Body of pancreas (tissue), 4 donors: ENCODE measurements at places on chromosomes 4 and X.
A peak's percentile ranks its signal among the peaks of the same experiment; 100 is the strongest.

GRCh38 chr4:14257903-14258302 lies 630.4 kb upstream of the BOD1L1 start:
- DNase-seq, result no peak

DNA sequence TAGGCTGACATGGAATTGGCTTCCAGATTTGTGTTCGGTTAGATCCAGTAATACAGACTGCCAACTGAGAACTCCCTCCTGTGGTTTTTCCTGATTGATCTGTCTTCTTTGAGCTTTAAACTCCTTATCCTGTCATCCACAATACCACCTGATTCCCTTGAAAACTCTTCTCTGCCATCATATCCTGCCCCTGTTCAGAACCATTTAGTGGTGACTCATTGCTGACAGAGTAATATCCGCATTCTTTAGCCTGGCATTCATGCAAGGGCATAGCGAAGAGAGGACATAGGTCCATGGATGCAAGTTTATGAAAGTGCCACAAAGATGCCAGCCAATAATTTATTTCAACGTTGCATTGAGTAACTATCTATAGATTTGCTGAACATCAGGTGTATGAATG lies 76.6 kb downstream of the ITIH6 start:
- no peak for DNase-seq

GRCh38 chr4:105569057-105569865 lies 16.8 kb downstream of the ARHGEF38 start:
- DNase-seq, result no peak

- no peak for DNase-seq
These were observed 15.8 kb upstream of the DHRSX start for GRCh38 chrX:2516623-2517022.

- DNase-seq, result no peak
These were observed 57.7 kb downstream of the HS6ST2 start for GRCh38 chrX:132900633-132901293.

DNA sequence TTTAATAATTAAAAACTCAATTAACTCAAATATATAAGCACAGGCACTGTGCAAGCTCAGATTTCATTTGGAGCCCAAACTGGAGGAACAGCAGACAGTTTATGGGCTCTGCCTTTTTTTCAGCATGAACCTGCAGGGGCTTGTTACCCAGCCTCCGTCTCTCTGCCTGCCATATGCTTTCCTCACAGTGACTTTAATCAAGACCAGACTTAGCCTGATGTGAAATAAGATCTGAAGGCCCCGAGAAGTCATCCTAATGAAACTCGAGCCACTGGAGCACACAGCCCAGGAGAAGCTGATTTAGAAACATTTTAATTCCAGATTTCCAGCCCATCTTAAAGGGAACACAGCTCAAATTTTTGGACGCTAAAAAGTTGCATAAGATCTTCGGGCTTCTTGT lies 55.6 kb downstream of the SPATA18 start:
- no peak for DNase-seq

DNA sequence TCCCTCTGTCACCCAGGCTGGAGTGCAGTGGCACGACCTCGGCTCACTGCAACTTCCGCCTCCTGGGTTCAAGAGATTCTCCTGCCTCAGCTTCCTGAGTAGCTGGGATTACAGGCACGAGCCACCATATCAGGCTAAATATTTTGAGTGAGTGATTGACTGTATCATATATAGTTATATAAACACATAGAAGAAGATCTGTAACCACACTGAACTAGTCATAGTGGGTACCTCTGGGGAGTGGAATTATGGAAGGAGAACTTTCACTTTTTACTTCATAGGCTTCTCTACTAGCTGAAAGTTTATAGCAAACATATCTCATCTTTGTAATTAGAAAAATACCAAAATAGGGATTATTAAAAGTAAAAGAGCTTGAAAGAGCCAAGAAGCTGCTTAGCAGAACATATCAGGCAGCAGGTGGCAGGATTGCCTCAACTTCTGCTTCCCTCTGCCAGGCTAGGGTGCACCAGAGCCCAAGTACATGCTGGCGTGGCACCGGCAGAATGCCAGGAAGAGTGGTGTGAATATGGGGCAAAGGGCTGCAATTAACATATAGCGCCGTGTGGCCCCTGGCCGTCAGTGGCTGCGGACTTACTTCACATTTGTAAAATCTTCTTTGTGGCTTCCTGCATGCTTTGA lies 39.5 kb upstream of the CD40LG start:
- DNase-seq, result peak; percentile 22

- no peak for DNase-seq
These were observed at the start of gene ARHGAP4 for GRCh38 chrX:153925739-153926551. Gene ARHGAP4, minus strand, starts transcription at chrX:153926264. Its CDS starts 62 bp downstream, at chrX:153926202.

- no peak for DNase-seq
These were observed 384.3 kb upstream of the ACTRT1 start for GRCh38 chrX:128436397-128437103.

DNA sequence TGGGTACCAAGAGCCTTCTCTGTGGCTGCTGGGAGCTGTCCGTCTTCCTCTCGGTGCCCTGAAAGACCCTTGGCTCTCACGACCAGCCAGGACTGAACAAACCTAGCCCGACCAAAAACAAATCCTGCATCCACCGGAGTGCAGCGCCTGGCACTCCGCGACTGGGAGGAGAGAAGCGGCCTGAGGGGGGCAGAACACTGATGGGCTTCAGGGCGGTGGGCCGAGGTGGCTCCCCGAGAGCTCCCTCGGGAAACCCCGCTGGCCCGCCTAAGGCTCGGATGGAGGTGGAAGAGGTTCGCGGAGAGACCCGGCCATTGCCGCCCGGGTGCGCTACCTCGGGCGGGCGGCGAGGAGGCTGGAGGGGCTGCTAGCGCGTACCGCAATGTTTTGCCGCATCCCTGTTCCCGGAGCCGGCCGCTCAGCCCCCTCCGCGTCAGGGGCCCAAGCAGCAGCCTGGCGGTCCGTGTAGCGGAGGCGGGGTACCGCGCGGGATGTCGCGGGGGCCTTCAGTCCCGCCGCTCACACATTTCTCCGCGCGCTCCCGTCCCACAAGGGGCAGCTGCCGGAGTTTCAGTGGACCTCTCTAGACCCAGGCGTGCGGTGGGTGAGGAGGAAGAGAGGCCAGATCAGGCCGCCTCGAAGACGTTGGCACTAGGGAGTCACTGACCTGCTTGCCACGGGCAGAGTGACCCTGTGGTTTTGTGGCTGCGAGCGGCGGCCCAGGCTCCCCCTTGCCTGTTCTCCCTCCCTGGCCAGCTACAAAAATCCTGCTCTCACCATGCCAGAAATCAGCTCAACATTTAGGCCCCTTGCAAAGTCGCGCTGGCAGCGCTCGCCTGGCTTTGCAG lies 2.2 kb downstream of the SLITRK4 start:
- DNase-seq, result no peak

DNA sequence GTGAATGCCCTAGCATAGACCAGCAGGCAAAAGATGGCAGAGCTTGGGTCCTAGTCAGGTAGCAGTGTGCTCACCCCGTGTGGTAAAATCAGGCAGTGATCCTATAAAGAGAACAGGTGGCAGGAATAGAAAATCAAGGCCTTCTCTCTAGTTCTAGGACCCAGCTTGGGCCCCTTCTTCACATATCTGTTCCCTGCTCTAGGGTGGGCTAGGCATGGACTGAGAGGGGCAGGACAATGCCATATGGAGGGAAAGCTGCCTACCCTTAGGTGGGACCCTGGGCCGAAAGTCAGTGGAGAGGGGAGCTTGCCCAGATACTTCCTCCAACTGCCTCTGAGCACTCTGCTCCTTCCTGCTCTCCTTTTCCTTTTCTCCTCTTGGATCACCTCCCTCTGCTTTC lies 117.4 kb upstream of the NALF2 start:
- DNase-seq, result no peak

GRCh38 chr4:38610966-38611431 lies 53.0 kb upstream of the KLF3 start:
- DNase-seq, result peak; percentile 40

GRCh38 chrX:6885396-6885795 lies 262.1 kb upstream of the STS start:
- DNase-seq, result no peak

GRCh38 chr4:181674315-181674875 lies 568.8 kb upstream of the TENM3 start:
- DNase-seq, result no peak

- no peak for DNase-seq
These were observed 144.9 kb downstream of the GPM6A start for GRCh38 chr4:175667122-175667521.

DNA sequence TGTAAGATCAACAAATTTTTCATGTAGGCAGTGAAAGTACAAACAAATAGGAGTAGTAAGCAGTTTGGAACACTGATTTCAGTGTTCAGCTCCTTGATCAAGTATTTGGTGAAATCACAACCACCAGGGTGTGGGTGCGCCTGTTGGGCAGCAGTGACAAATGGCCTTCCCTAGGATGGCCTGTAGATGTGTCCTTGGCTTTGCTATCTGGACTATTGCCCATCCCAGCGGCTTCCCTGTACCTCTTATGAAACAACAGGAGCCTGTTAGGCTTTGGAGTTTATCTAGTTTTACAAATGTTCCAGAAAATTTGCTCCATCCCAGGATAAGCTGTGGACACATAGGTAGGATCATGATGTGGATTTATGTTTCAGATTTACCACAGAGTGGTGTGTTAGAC lies 216.8 kb upstream of the FAT1 start:
- DNase-seq, result no peak

GRCh38 chrX:152991123-152991522 lies 2.8 kb downstream of the PNMA5 start:
- DNase-seq, result no peak
